Cerebellar nuclear complex (tissue), 1 donor: ENCODE measurements at places on chromosomes 13 and 19.

- no peak for DNase-seq
Measured at GRCh38 chr13:95784161-95784899, 107.4 kb downstream of the DNAJC3 start.

DNA sequence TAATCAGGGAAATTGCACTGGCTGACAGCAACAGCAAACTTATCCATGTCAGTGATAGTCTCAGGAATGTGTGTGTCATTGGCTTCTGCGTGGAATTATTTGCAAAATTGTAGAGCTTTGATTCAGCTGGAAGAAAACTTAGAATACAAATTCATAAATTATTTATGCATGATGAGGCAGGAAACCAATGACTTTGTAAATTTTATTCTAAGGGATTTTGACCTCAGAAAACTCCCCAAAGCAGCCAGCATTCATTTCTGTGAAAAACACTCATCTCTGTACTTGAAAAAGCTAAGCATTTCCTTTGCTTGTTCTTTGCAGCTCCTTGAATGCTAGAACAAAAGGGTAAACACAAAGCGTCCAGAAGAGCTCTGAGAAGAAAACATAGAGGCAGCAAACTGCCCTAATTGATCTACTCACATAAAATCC is 162.4 kb downstream of the DCT start:
- DNase-seq = no peak

DNA sequence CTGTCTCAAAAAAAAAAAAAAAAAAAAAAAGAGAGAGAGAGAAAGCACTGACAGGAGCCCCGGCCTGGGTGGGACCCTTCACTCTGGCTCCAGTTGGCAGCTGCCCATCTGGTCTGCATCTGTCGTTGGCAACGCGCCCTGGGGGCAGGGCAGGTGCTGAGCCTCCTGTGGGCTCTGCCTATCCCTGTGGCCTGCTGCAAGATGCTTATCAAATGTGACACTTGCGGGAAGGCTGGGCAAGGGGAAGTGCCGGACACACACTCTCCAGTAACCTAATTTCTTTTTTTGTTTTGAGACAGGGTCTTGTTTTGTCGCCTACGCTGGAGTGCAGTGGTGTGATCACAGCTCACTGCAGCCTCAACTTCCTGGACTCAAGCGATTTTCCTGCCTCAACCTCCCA is 10.7 kb upstream of the KPTN start:
- DNase-seq = no peak

DNA sequence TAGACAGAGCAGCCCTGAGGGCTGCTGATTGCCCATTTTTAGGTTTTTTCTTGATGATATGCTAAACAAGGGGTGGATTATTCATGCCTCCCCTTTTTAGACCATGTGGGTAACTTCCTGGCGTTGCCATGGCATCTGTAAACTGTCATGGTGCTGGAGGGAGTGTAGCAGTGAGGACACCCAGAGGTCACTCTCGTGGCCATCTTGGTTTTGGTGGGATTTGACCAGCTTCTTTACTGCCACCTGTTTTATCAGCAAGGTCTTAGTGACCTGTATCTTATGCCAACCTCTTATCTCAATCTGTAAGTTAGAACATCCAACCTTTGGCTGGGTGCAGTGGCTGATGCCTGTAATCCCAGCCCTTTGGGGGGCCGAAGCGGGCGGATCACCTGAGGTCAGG is 148.0 kb downstream of the PTPRS start:
- DNase-seq = no peak

- DNase-seq = no peak
Measured at GRCh38 chr19:4077800-4078684, 11.3 kb upstream of the ZBTB7A start.

DNA sequence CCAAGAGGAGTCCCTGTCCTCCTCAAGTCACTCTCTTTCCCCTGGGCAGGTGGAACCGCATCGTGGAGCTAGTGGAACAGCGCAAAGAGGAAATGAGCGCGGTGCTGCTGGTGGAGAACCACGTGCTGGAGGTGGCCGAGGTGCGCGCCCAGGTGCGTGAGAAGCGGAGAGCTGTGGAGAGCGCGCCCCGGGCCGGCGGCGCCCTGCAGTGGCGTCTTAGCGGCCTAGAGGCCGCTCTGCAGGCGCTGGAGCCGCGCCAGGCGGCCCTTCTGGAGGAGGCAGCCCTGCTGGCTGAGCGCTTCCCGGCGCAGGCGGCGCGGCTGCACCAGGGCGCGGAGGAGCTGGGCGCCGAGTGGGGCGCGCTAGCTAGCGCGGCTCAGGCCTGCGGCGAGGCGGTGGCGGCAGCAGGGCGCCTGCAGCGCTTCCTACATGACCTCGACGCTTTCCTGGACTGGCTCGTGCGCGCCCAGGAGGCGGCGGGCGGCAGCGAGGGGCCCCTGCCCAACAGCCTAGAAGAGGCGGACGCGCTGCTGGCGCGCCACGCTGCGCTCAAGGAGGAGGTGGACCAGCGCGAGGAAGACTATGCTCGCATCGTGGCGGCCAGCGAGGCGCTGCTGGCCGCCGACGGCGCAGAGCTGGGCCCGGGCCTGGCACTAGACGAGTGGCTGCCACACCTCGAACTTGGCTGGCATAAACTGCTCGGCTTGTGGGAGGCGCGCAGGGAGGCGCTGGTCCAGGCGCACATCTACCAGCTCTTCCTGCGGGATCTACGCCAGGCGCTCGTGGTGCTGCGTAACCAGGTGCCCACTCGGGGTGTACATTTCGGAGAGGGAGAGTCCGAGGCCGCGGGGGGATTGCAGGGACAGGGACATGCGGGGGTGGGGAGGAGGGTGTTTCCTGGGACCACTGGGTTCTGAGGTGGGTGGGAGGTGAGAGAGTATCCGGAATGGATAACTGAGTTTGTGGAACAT is 52.8 kb downstream of the SPTBN4 start:
- DNase-seq = no peak

GRCh38 chr13:101205408-101205807 is 210.9 kb downstream of the NALCN start:
- DNase-seq = no peak

- no peak for DNase-seq
Measured at GRCh38 chr19:44757057-44757734, 8.7 kb downstream of the BCL3 start.

- no peak for DNase-seq
Measured at GRCh38 chr19:48815870-48816501, 5.2 kb upstream of the BCAT2 start.

GRCh38 chr19:45601115-45601514 is 897 bp downstream of the GPR4 start:
- no peak for DNase-seq

GRCh38 chr13:52846567-52847321 is 1.7 kb downstream of the PCDH8 start:
- DNase-seq = no peak

DNA sequence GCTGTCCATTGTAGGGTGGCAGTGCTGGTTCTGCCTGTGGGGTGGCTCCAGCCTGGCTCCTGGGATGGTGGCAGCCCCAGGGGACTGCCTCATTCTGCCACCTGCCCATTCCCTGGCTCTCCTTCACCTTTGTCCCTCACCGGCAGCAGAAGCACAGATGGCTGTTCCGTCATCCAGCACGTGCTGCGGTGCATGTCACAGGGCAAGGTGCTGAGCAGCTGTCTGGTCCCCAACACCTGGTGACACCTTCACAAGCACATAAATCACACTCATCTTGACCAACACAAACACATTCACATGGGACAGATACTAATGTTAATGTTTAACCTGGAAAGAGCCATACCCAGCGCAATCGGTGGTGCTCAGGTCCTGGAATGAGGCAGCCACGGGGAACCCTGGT is 126.8 kb downstream of the UQCRFS1 start:
- DNase-seq = no peak

GRCh38 chr19:5588441-5588840 is 20.7 kb upstream of the TINCR start:
- DNase-seq = no peak

DNA sequence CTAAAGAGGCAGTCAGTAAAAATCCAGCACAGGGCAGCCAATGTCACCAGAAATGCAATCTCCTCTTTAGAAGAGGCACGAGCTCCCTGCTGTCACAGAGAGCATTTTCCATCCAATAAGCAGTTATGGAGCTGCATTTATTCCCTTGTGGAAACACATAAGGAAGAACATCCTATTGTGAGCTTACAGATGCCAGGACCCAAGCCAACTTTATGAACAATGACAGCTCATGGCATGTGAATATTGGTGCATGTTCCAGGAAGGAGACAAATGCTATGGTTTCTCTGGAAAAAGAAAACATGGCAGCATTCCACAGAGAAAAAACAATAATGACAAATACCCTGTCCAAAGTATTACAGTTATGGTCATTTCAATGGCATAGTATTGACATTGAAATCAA is 955.6 kb downstream of the UQCRFS1 start:
- DNase-seq = no peak

DNA sequence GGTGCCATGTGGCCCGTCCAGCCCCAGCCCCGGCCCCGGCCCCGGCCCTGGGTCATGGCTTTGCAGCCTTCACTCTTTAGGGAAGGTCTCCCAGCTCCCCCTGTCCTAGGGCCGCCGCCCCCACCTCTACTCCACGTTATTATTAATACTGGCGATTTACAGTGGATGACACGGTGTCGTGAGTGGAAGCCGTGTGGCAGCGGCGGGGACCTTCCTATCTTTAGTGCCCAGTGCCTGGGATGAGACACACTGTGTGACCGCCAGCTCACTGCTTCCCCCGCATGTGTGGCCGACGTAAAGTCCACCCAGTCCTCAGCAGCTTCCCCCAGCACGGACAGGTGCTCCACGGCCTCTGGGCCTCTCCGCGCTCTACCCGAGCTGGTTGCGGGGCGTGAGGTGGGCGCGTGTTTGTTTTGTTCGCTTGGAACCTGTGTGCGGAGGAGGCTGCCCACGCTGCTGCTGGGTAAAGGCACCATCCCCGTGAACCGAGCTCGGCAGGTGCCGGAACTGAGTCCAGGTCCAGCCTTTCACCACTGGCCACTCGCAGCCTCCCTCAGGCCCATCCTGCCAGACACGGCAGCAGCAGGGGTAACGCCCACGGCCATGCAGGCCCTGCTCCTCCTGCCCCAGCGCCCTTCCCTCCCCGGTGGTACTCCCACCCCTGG is 70.9 kb upstream of the MCF2L start:
- DNase-seq = no peak

- DNase-seq = no peak
Measured at GRCh38 chr19:41554907-41555306, 21.1 kb upstream of the CEACAM21 start.

GRCh38 chr19:13172346-13173138 is 22.3 kb downstream of the IER2 start:
- no peak for DNase-seq

- DNase-seq = no peak
Measured at GRCh38 chr13:110411688-110412059, 104.6 kb downstream of the COL4A2 start.

- peak; percentile 86 for DNase-seq
Measured at GRCh38 chr19:48634424-48635262, 2.5 kb downstream of the DBP start.

GRCh38 chr19:38743394-38744297 is 628 bp downstream of the CAPN12 start:
- DNase-seq = no peak

GRCh38 chr13:43389573-43389972 is 366.2 kb downstream of the DNAJC15 start:
- no peak for DNase-seq

GRCh38 chr13:102983496-102983895 is 82.7 kb downstream of the SLC10A2 start:
- no peak for DNase-seq

GRCh38 chr13:31150315-31150985 is 11.3 kb downstream of the HSPH1 start:
- DNase-seq = no peak

DNA sequence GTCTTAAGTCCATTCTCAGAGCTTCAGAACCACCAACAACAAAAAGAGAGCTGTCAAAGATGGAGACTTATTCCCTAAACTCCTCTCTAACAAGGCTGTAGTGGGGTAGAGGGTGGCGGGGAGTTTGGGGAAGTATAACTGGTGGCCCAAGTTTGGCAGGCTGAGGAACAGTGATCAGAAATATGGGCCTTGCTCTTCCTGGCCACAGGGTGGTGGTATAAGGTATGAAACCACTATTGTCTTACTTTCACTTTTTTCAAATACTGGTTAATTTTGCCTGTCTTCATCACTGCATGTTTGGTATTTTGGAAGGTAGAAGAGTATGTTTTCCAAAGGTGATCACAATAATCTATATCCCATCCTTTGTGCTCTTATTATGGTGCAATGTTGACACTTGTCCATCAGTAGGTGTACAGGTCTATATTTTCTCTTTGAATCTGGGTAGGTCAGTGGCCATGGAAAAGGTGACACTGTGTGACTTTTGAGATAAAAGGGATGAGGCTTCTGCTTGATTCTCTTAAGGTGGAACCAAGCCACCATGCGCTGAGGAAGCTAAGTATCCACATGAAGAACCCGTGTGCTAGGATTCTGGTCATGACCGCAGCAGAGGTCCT is 23.2 kb upstream of the GPC5 start:
- no peak for DNase-seq

- DNase-seq = no peak
Measured at GRCh38 chr13:98686270-98686669, 66.2 kb downstream of the SLC15A1 start.

DNA sequence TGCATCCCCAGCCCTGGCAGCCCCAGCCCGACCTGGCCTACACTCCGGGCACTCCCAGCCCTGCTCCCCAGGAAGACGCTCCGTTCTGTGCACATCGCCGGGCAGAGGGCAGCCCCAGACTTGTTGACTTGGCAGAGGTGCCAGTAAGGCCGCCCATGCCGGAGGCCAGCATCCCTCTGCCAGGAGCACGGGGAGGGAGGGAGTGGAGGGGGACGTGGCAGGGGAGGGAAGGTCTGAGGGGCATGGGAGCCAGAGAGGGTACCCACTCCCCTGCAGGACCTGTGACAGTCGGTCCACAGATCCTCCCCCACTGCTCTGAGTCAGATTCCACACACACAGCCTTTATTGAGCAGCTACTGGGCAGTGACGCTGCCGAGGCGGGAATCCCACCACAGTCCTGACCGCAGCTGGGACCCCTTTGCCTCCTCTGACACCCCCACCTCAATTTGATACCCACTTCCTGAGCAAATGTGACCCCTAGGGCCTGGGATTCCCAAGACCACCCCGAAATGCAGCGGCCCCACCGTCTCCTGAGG is 1.9 kb upstream of the NKPD1 start:
- no peak for DNase-seq

- no peak for DNase-seq
Measured at GRCh38 chr13:27347211-27347772, 76.7 kb downstream of the RASL11A start.

GRCh38 chr19:5172859-5173630 is 167.6 kb downstream of the PTPRS start:
- no peak for DNase-seq

DNA sequence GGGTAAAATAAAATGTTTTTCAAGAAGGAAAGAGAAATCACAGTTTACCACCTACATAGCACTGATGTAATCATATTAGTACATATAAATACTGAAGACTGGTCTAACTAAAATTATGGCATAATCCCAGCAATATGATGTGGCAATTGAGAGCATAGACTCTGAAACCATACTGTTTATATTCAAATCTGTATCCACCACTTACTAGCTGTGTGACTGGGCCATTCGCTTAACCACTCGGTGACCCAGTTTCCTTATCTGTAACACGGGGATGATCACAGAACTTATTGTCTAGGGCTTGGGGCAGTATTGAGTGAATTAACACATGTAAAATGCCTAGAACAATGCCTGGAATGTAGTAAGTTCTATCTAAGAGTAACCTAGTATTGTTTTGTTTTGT is 13.1 kb upstream of the GTF3A start:
- no peak for DNase-seq
